ENCODE measurements at places on chromosomes 4 and X.

DNA sequence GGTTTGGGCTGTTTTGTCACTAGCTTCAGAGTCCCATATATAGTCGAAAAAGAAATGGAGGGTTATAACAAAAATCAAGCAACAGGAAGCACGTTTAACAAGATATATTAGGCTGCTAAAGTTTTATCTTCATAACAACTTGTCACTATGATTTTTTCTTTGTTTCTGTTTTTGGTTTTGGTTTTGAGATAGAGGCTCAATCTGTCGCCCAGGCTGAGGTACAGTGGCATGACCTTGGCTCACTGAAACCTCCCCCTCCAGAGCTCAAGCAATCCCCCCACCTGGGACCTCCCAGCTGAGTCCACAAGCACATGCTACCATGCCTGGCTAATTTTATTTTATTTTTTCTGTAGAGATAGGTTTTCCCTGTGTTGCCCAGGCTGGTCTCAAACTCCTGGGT, 2664.4 kb downstream of the ARAP2 start:
- no peak for DNase-seq

DNA sequence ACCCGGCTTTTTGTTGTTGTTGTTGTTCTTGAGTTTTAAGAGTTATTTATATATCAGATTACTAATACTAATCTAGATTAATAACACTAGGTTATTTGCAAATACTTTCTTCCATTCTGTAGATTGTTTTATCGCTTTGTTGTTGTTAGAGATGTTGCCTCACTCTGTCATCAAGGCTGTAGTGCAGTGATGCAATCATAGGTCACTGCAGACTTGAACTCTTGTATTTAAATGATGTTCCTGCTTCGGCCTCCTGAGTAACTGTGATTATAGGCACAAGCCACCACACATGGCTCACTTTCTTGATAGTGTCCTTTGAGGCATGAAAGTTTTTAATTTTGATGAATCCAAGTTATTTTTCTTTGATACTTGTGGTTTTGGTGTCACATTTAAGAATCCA, 129.0 kb downstream of the VSIG4 start:
- DNase-seq: no peak

GRCh38 chr4:113071274-113071673, 21.8 kb downstream of the ANK2 start:
- no peak for DNase-seq

DNA sequence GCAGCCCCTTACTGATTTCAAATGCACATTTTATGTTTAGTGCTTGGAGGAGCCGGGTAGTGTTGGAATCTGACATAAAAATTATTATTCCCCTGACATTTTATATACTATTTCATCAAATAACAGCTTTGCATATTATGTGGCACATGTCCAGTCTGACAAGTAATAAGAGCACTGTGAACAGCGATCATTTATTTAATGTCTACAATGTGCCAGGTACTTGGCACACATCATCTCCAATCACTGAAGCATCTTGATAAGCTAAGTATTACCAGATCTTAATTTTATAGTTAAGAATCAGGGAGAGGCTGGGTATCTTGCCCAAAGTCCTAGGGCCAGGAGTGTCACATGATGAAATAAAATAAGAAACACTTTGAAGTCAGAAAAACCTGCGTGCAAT, 197.2 kb downstream of the NR3C2 start:
- DNase-seq: no peak

- DNase-seq: no peak
Measured at GRCh38 chr4:119774840-119775239, 146.2 kb upstream of the PDE5A start.

Measured in dermis blood vessel endothelial cell (primary cell).